Mammary microvascular endothelial cell (primary cell): ENCODE measurements at places on chromosomes 5 and 9. TPM values are rescaled to one million over a fixed set of nuclear protein-coding genes. Genes with fewer than 3 reads are reported as not detected.

FGF10 gene
- total RNA-seq = not detected in 2 replicates

MYORG gene
- 6.1 and 7.4 TPM in 2 replicates for total RNA-seq

IRX1 gene
- total RNA-seq = not detected in 2 replicates

ZNF879 gene
- total RNA-seq = 2.0 and 2.7 TPM in 2 replicates

ADRB2 gene
- total RNA-seq = 13.3 and 14.2 TPM in 2 replicates

TESK1 gene
- 9.2 and 10.3 TPM in 2 replicates for total RNA-seq

FST gene
- total RNA-seq = 11.0 and 13.3 TPM in 2 replicates
